ENCODE measurements at places on chromosomes 5 and 9. TPM values are rescaled to one million over a fixed set of nuclear protein-coding genes. Genes with fewer than 3 reads are reported as not detected.

GRCh38 chr9:133733796-133734533, 4.2 kb downstream of the SARDH start:
- H3K4me3 ChIP-seq, result no peak overlapping the region
- no peaks in the 10 kb centered on the region for H3K36me3 ChIP-seq
- H3K27me3 ChIP-seq, result peaks cover 7% of the 10 kb centered on the region
- no peak for DNase-seq

GRCh38 chr9:29006628-29007027, 1433.3 kb upstream of the C9orf72 start:
- H3K4me3 ChIP-seq, result no peak overlapping the region
- no peak overlapping the region for H3K27ac ChIP-seq
- H3K27me3 ChIP-seq, result no peaks in the 10 kb centered on the region

DNA sequence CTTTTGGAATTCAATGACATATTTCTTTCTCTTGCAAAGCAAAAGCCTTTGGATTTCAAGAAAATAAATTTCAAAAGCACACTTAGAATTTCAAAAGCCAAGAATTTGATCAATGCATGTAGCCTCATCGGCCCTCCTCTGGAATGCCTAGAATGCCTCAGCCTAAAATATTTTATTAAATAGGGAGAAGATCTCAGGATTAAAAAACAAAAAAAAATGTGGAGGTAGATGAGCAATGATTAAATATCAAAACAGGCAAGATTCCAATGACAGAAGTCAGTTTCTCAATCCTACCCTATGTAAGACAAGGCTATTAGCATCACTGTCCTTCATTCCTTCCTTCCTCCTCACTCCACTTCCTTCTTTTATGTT, 169.0 kb downstream of the CDH6 start:
- H3K4me1 ChIP-seq, result no peaks in the 10 kb centered on the region
- H3K27me3 ChIP-seq, result no peaks in the 10 kb centered on the region
- DNase-seq, result no peak
- no peak overlapping the region for H3K4me3 ChIP-seq

GRCh38 chr9:5582835-5583195, 46.1 kb upstream of the RIC1 start:
- peaks cover 9% of the 10 kb centered on the region for H3K4me1 ChIP-seq
- H3K36me3 ChIP-seq, result no peaks in the 10 kb centered on the region
- no peak overlapping the region for H3K27ac ChIP-seq
- H3K27me3 ChIP-seq, result no peaks in the 10 kb centered on the region
- DNase-seq, result no peak

GRCh38 chr9:90847971-90848370, 46.4 kb downstream of the SYK start:
- no peak for DNase-seq
- H3K4me1 ChIP-seq, result no peaks in the 10 kb centered on the region
- H3K27me3 ChIP-seq, result no peaks in the 10 kb centered on the region

- H3K4me1 ChIP-seq, result no peaks in the 10 kb centered on the region
- no peaks in the 10 kb centered on the region for H3K27me3 ChIP-seq
- H3K27ac ChIP-seq, result no peak overlapping the region
- H3K36me3 ChIP-seq, result no peaks in the 10 kb centered on the region
- H3K4me3 ChIP-seq, result no peak overlapping the region
Observed at GRCh38 chr5:74877624-74878304, 11.6 kb upstream of the FAM169A start.

DNA sequence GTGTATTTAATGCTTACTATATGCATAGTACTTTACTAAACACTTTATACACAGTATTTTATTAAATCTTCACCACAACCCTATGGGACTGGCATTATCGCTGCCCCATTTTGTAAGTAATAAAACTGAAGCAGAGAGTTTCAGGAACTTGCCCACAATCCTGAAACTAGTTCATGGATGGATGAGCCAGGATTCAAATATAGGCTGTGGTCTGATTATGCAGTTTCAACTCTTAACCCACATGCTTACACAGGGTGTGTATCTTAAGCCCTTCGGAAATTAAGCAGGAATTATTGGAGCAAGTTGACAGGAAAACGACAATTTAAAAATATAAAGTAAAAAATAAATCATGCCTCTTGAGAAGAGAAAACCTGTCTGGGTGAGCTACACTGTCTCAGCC, 109.0 kb downstream of the ATP10B start:
- no peaks in the 10 kb centered on the region for H3K27me3 ChIP-seq
- DNase-seq, result no peak
- H3K27ac ChIP-seq, result no peak overlapping the region
- no peaks in the 10 kb centered on the region for H3K4me1 ChIP-seq

- H3K36me3 ChIP-seq, result no peaks in the 10 kb centered on the region
- no peak overlapping the region for H3K27ac ChIP-seq
- no peak overlapping the region for H3K4me3 ChIP-seq
- H3K27me3 ChIP-seq, result no peaks in the 10 kb centered on the region
- no peak for DNase-seq
Observed at GRCh38 chr5:58021466-58021865, 438.4 kb downstream of the PLK2 start.

The GTF3C5 gene
- total RNA-seq, result 44.8 TPM

The ITGA1 gene
- total RNA-seq, result 84.4 TPM

The GLRA1 gene
- total RNA-seq, result not detected

The PCDHGB4 gene
- total RNA-seq, result 5.3 TPM

The OR1J2 gene
- total RNA-seq, result not detected

The GABRG2 gene
- not detected for total RNA-seq

The PTPRD gene
- total RNA-seq, result 17.2 TPM
